Activated CD8-positive, alpha-beta memory T cell treated with anti-CD3 and anti-CD28 coated beads, Interleukin-2, amount 50 U/mL, for 48 hours (primary cell): ENCODE measurements at places on chromosomes 6 and 20.

DNA sequence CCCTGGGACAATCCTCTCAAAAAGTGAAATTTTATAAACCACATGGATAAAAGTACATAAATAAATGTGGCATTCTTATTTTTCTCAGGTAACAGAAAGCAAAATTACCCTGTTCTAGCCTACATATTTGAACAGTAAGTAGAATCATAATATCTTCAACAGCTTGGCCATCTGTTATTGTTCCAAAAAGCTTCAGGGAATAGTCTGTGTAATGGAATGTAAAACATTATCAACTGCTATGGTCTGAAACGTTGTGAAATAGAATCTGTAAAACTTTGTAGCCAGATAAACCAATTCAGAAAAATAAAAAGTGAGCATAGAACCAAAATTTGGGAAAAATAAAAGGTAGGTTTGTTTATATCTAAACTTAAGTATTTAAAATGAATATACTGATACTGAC, 114.7 kb downstream of the THEMIS start:
- no peak for DNase-seq

GRCh38 chr6:158213925-158214674, 46.0 kb downstream of the GTF2H5 start:
- DNase-seq = peak; percentile 68

DNA sequence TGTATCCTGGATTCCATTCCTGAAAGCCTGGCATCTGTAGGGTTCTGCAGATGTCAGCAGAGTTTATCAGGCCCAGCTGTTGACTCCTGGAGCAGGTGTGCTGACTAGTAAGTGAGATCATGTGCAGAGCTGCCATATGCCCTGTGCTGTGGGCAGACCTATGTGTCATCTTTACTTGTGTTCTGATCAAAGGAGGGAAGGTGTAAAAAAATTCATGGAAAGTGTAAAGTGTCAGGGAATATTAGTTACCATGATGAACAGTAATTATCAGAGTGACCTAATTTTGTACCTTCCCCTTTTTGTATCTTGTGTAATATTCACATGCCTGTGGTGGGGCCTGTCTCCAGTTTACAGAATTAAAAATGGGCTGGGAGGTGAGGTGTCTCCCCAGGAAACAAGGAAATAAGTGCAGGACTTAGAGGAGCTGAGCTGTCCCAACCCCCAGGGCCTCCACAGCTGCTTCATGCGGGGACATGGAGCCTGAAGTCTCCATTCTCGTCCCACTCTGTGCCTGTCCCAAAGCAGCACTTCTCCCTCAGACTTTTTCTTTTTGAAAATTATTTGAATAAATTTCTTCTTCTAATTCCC, 148.2 kb upstream of the GGTLC1 start:
- DNase-seq = no peak

DNA sequence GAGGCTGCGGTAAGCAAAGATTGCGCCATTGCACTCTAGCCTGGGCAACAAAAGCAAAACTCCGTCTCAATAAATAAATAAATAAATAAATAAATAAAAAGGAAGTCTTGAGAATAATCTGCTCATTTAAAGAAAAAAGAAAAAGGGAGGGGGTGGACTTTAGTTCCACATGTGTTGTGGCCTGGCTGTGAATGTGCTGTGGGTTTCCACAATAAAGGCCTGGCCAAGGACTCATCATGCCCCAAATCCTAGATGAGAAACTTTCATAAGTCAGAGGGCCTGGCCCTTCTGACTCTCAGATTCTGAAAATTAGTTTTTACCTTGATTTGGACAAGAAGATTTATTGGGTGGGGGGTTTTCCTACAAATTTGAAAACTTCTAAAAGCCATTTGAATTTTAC, 48.4 kb downstream of the RIOK1 start:
- no peak for DNase-seq

DNA sequence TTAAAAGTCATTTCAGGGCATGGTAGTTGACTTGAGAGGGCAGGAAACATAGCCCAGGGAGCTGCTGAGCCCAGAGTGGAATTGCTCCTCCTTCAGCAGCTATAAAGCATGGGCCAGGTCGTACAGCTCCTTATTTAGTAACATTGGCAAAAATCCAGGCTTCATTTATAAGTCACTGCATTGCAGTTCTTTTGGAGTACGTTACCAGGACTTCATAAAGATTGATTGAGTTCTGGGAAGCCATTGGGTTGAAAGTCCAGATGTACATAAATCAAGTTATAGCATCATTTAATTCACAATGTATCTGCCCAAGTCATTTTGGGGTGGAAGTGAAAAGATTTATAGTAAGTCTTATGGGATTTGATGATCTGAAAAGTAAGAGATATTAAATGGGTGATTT, 53.0 kb upstream of the ANKEF1 start:
- no peak for DNase-seq

DNA sequence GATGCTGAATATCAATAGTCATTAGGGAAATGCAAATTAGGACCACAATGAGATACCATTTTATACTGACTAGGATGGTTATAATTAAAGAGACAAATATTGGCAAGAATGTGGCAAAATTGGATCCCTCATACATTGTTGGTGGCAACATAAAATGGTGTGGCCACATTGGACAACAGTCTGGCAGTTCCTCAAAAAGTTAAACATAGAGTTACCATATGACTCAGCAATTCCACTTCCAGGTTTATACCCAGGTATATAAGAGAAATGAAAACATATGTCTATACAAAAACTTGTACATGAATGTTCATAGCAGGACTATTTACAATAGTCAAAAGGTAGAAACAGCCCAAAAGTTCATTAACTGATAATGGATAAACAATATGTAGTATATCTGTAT, 2.0 kb upstream of the CRIP3 start:
- DNase-seq = no peak

DNA sequence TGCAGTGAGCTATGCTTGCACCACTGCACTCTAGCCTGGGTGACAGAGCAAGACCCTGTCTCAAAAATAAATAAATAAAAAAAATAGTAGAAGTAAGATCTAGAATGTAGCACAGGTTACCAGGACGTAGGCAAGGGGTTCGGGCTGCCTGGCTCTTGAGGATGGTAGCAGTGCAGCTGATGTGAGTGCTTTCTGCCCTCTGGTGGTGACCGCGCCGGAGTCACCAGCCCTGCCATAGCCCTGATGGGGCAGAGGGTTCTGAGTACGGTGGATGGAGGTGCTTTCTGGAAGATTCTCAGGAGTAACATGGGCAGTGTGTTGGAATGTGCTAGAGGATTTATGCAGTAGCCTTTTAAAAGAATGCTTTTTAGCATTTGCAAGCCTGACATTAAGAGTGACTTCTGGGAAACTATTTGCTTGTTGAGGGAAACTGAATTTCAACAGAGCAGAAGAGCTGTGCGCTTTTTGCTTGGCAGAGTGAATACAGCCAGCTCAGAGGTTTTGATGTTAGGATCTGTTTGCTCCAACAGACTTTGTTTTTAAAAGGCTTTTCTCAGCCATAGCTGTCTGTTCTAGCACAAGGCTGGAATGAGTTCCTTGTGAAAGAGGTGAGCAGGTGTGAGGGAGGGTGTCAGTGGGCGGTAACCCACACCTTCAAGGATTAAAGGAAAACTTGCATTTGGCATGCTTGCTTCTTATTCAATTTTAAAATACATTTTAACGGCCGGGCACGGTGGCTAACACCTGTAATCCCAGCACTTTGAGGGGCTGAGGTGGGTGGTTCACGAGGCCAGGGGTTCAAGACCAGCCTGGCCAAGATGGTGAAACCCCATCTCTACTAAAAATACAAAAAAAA, 65.9 kb downstream of the PTPN1 start:
- peak; percentile 76 for DNase-seq

- no peak for DNase-seq
These were observed 726.9 kb upstream of the CITED2 start for GRCh38 chr6:140101367-140101766.

DNA sequence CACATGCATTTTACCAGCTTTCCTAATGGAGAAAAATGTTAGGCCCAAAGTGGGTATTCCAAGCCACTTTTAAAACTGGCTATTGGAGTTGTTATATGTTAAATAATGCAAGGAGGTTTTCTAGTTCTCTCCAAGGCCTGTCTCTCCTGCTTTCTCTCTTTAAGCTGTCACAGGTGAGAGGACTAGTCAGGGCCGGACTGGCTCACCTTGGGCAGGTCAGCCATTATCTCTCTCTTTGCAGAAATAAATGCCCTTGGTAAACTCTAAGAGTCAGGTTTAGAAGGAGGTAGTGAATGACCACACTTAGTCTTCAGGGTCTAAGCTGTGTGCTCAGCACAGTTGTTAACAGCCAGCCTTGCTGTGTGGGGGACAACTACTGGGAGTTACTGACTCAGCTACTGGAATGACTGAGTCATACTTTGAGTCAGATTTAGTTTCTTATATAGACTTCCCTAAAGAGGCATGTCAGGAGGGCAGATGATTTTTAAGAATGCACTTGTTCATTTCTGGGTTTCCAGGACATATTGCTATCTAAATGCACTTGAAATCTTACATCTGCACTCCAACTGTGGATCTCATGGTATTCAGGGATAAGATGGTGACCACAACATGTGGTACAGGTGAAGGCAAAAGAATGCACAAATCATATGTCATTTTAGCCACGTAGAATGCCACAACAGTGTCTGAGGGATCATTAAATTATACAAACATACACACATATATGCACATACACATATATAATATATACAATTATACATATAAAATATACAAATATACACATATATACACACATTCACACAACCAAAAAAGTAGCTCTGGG, 719.4 kb downstream of the EPM2A start:
- peak; percentile 52 for DNase-seq

- no peak for DNase-seq
These were observed 566.4 kb upstream of the MAN1A1 start for GRCh38 chr6:119915971-119916370.

- DNase-seq = no peak
These were observed 8.9 kb upstream of the MICB start for GRCh38 chr6:31489086-31489485.

DNA sequence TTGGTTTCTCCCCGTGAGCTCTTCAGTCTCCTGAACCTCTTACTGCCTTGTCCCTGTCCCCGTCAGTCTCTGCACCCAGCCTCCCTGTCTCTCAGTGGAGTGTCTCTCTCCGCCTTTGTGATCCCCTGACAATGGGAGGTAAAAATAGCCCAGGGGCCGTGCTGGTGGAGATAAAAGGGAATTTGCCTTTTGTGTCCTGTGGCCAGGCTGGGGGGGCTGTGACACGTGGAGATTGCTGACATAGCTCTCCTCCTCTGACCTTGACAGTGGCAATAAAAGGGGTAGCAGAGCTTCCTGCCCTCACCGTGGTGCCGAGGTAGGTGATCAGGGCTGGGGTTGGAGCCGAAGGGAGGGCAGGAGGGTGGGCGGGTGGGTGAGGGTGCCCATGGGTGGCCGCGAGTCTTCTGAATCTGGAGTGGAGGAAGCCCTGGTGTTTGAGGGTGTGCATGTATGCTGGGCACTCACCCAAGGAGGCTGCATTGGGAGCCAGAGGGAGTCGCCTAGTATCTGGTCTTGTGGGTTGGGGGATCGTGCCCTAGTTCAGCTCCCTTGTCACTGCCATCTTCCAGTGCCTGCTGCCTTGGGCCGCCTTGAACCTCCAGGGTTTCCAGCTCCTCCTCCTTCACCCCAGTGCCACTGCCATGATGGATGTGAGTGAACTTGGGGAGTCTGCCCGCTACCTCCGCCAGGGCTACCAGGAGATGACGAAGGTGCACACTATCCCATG, 21.9 kb downstream of the MYH7B start:
- no peak for DNase-seq

DNA sequence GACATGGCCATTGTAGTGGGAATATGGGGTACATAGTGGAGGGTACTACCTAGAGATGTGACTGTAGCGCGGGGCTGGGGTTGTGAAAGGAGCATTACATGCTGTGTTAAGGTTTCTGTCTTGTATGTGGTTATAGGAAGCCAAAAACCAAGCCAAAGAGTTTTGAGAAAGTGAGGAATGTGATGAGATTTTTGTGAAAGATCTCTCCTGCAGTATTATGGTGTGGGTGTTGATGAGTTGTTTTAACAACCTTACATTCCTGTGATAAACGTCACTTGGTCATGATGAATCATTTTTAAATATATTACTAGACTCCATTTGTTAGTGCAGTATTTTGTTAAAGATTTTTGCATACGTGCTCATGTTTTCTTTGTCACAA, 48.9 kb downstream of the ZFAND3 start:
- no peak for DNase-seq

GRCh38 chr6:69768664-69769063, 28.1 kb downstream of the LMBRD1 start:
- DNase-seq = no peak

GRCh38 chr6:131107151-131107550, 28.1 kb upstream of the AKAP7 start:
- DNase-seq = no peak

- no peak for DNase-seq
These were observed 6.7 kb upstream of the HSF2 start for GRCh38 chr6:122392564-122393350.

DNA sequence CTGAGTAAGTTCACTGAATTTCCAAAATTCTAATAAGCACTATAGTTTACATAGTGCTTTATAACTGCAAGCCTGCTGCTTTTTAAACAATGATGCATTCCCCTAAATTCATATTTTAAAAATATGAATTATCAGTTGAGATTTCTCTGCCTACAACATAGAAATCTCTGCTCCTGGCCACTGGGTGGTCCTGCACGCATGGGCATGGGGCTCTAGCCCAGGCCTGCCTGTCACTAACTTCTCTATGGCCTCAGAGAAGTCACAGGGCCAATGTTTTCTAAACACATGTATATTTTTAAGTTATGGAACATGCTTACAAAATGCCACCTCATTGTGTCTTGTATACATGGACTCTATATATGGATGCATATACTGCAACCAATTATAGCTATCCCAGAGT, 211.0 kb downstream of the FOXC1 start:
- DNase-seq = no peak

DNA sequence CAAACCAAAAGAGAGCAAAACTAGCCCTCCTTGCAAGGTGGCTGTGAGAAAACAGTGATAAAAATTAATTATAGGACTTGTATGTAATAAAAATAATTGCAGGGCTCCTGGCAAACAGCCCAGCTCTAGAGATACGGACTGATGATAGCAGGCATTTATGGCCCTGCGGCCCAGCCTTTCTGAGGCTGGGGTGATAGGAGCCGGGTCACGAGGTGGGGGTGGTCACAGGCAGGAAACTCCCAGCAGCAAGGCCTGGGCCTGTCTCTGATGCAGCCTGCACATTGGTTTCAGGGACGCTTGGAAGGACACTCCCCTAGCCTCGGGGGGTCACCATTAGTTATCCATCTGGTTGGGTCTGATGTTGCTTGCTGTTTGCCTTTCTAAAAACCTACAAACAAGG, 18.7 kb upstream of the TTPAL start:
- DNase-seq = no peak

- no peak for DNase-seq
These were observed 212.3 kb upstream of the ZNF217 start for GRCh38 chr20:53805895-53806384.
